ENCODE measurements at places on chromosomes 6 and 20.
A peak's percentile ranks its signal among the peaks of the same experiment; 100 is the strongest.

DNA sequence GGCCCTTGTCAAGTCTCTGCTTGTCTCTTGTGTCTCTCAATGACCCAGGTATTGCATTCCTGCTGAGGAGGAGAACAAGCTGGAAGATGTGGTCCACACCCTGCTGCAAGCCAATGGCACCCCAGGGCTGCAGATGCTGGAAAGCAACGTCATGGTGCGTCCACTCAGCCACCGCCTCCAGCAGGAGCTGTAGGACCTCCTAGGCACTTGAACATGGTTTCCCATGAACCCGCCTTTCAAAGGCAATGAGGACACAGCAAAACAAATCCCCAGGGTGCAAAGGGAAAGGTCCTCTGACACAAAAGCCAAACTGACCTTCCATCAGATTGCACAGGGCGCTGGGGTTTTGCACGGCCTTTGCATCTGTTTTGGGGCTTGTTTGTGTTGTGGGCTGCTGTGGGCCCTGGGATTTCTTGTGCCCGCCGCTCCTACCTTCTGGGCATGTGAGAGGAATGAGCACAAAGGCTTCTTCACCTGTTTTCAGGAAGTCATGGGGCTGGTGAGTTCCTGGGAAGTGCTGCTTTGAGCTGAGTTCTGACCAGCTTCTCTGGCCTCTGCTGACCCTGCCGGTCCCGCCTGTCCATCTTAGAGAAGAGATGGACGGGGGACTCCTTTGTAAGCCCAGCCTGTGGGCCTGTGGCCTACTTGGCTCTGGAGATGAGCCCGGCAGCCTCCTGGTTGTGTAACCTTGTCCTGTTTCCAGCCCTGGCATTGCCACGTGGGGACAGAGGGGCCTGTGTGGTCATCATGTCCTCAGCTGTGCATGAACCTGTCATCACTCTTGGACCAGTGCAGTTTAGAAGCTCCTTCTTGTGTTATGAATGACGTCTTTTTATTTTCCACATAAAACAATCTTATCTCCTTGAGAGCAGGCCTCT, 151.3 kb downstream of the DTNBP1 start:
- DNase-seq, result no peak

DNA sequence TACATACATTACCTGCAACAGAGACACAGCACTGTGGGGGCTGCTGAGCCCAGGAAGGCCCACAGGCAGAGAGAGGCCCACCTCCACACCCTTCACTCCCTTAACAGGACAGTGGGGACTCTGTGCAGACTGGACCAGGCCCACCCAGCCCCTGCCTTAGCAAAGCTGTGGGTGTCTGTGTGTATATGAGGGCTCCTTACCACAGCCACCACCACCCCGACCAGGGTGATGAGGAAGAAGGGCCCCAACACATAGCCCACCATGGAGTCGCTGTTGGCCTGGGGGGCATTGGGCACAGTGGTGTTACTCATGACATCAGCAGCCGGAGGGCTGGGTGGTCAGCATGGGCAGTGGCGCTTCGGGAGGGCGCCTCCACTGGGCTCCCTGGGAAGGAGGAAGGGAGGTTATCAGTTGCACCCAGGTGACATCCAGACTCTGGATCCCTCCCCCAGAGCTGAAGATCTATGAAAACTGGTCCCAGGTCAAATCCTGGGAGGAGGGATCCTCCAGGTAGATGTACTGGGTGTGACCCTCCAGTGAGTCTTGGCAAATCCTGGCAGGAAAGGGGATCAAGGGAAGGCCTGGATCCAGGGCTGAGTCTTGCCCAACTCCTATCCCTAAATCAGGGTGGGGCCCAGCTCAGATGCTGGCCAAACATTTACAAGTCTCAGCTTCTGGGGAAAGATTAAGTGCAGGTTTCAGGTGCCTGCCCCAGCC, 1.2 kb downstream of the SMIM29 start:
- peak; percentile 2 for DNase-seq

- no peak for DNase-seq
Measured at GRCh38 chr6:163366288-163366687, 48.2 kb upstream of the QKI start.

GRCh38 chr20:57581202-57582028, 20.5 kb downstream of the PCK1 start:
- no peak for DNase-seq

DNA sequence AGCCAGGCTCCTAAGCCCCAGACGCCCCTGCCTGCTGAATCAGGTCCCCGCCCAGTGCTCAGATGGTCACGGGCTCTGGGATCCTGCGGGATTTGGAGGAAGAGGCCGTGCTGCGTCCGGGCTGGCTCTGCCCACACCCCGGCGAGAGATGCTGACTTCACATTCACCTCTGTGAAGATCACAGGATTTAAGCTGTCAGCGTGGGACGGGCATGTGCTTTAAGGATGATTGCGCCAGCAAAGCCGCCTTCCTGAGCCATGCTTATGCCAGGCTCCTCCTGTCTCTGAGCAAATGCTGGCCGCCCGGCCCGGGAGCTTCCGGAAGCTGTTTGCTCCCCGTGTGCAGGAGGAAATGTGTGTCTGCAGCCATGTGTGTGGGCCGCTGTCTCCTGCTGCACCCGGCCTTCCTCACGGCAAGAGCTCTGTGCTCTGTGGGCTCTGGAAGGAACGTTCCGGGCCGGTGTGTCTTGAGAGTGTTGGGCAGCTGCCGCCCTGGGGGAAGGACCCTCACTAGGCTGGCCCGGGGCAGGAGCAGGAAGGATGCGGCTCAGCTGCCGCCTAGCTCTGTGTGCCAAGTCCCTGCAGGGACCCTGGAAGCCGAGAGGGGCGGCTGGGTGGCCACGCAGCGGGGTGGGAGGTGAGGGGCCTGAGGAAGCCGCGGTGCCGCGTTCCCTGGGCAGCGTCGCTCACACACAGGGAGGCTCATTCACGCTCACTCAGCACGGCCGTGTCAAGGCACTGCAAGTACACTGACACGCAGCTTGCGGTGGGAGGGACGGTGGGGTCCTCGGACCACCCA, 19.0 kb upstream of the BHLHE23 start:
- DNase-seq, result peak; percentile 69

- no peak for DNase-seq
Measured at GRCh38 chr6:30463242-30463641, 26.1 kb upstream of the HLA-E start.

Measured in hepatic stellate cell (primary cell).